ENCODE measurements at places on chromosomes 2 and 18.

DNA sequence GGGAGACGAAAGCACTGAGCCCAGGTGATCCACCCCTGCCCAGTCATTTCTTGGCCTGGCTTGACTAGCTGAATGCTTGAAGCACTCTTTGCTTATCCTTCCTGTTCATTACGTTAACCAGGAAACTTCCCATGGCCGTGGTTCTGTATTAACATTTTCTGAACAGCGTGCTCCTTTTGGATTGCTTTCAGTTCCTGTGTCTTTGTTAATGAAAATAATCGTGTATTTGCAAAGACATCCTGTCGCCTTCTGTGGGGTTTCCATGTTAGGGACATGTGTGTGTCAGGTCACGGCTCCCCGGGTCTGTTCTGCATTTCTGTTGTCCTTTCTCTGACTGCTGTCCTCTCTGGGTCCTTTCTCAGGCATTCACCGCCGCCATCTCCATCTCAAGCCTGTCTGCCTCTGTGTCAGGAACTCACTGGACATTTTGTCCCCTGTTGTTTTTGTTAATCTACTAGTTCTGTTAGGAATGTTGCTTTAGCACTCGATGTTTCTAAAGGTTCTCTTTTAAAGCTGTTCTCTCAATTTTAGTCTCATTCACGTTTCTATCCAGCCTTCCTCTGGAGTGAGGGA is 434.1 kb upstream of the HS6ST1 start:
- no peak for DNase-seq

DNA sequence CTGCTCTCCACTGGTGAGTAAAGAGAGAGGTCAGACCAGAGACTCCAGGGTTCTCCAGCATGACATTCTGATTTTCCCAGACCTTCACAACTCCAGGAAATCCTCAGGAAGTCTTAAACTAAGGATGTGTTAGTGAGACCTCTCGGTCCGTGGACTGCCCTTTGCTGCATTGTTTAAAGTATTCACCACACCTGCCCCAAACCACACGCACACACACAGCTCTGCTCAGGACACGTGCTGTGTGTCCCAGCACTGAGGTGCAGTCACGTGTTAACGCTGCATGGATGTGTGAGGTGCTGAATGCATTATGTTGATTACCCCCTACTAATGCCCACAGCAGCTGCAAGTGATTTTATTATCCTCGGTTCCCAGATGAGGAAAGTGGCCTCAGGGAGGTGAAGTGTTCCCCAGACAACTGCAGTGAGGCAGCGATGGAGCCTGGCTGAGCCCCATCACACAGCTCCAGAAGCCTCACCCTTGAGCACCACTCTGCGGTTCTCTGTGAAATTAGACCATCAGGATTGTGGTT is 68.4 kb downstream of the TRAPPC12 start:
- no peak for DNase-seq

DNA sequence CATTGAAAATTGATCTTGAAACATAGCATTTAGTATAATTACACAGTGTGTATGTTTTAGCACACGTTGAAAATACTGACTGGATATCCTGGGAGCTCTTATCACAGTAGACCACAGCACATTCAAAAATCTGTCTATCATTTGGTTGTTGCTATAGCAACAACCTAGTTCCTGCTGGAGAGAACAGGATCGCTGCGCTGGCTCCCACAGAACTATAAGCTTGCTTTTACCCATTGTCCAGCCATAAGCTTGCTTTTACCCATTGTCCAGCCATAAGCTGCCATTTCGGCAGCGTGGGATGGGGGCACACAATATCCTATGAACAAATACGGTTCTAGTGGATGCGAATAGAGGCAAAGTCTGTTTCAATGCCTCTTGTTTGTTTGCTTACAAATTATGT is 70.4 kb upstream of the ST6GAL2 start:
- DNase-seq: no peak

- DNase-seq: no peak
Observed at GRCh38 chr2:109080757-109081156, 48.2 kb upstream of the SH3RF3 start.

DNA sequence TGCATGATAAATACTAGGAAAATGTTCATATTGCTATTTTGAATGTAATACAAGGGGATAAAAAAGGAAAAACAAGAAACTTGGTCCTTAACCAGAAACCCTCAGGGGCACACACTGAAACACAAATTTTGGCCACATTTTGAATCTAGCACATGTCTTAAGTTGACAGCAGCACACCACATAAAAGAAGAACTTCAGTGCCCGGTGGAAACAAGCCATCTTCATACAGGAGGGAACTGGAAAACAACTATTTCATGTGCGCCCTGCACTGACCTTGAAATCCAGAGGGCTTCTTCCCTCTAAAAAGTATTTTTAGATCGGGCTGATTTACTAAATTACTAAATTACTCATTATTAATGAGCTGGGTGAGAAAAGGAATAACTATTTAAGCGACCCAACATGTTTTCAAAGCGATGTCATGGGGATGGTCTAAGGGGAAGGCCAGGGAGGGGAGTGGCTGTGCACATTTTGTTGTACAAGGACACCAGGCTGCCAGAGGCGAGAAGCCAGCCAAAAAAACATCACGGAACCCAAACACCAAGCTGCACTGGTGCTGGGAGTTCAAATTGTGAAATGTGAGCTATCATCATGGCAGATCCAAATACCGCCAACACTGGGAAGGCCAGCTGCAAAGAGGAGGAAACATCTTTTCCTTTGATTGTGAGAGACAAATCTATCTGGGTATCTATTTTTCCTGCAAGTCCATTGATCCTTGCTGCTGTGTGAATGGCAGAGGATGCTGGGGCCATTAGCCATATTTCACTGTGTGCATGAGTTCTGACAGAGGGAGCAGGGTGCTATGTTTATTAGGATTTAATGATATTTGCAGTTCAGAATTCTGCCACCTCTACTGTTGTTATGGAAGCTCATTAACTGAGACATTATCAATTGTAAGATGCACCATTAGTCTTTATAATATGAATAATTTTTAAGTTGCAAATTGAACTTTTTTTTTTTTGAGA is 150.7 kb upstream of the LMAN1 start:
- no peak for DNase-seq
